Lung (tissue), 17 donors: ENCODE measurements at places on chromosomes 2 and 18. TPM values are rescaled to one million over a fixed set of nuclear protein-coding genes. Genes with fewer than 3 reads are reported as not detected.

DNA sequence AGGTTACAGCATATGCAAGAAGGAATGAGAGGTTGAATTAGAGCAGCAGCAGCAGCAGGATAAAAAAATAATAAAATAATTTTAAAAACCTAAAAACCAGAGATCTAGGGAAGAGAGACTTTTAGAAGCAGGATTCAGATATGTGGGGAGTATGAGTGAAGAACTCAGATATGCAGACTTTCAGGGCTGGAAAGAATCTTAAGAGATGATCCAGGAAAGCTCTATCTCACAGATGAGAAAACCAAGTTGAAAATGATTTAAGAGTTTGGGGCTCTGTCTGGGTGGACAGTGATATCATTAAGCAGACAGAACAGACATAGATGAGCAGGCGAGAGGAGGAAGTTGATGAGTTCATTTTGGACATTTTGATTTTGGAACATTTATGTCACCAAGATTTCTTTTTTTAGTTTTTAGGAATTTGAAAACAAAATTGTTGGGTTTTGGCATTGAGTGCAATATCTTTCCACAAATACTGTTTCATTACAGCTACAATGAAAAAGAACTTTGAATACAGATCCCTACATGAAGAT is 31.8 kb downstream of the BCL2 start:
- no peak for DNase-seq

- DNase-seq: no peak
Measured at GRCh38 chr2:126893606-126894005, 5.1 kb upstream of the TEX51 start.

- DNase-seq: no peak
Measured at GRCh38 chr18:61727241-61728193, 165.3 kb downstream of the RNF152 start.

- no peak for DNase-seq
Measured at GRCh38 chr2:240881913-240882312, 13.3 kb downstream of the AGXT start.

GRCh38 chr2:239173301-239173700 is 227.5 kb downstream of the HDAC4 start:
- no peak for DNase-seq

DNA sequence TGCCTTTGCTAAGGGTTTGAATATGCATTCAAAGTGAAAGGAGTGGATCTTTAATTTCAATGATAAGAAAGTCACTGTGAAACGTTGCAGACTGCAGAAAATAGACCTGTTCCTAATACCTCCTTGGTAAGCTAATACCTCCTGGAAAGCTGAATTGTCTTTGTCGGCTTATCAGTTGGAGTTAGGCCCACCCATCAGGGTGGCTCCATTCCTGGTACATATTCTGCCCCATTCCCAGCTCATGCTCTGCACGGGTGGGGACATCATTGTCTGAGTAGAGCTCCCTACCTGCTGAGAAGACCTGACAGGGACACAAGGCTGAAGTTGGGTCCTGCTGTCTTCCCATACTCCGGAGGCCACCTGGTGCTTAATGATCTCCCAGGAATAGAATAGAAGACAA is 203.3 kb downstream of the EN1 start:
- DNase-seq: no peak

GRCh38 chr2:36797324-36798070 is 101.0 kb downstream of the VIT start:
- no peak for DNase-seq

DNA sequence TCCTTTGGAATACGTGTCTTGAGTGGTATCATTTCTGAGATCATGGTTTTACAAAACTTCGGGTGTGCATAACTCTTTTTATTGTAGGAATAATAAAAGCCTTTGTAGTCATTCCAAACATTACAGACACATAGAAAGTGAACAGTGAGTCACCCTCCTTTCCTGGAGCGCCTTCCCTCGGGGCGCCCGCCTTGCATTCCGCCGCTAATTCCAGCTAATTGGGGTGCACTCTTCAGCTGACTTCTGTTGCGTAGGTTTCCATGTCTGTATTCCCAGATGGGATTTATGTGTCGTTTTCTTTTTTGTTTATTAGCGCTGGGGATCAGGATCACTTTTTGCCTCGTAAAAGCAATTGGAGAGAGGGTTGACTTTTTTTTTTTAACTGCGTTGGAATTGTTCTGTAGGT is 18.7 kb downstream of the SH3BP4 start:
- no peak for DNase-seq

GRCh38 chr2:2775018-2775417 is 443.9 kb upstream of the MYT1L start:
- DNase-seq: no peak

NAGK gene
- total RNA-seq: 48.2 TPM

ANKRD62 gene
- total RNA-seq: 0.09 TPM

CYBRD1 gene
- 488 TPM for total RNA-seq

SPRED2 gene
- 36.4 TPM for total RNA-seq
